ENCODE measurements at places on chromosomes 13 and 19.

DNA sequence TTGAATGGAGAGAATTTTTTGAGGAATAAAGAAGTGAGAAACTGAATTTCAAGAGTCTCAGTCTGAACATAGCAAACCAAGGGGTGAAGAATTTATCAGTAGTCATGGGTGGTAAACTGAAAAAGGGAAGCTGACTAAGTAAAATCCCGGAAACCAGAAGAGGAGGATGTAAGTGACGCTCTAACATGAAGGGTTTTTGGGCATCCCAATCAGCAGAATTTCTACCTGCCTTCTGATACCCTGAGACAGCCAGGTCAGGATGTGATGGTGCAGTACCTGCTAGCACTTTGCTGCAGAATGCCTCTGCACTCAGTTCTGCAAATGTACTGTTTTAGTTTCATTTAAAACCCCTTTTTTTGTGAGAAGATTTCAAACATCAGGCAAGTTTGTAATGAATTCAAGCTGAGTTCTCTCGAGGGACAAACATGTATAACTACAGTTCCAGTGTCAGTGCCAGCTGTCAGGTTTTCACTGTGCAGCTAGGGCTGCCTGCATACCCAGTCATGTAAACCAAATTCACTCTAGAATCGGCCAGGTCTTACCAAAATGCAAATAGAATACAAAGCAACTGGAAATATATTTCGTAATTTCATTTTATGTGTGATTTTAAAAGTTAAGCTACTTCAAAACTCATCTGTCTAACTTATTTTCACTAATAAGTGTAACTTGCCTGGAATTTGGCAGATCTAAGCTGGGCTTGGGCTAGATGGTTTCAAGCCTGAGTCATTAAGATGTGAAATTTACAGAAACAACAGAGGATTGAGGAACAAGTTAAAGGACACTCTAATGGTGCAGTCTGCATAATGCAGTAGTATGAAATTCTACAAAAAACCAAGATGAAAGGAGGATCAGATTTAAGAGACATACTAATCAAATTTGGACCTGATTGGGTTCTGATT is 13.8 kb downstream of the METTL21C start:
- no peak for DNase-seq

DNA sequence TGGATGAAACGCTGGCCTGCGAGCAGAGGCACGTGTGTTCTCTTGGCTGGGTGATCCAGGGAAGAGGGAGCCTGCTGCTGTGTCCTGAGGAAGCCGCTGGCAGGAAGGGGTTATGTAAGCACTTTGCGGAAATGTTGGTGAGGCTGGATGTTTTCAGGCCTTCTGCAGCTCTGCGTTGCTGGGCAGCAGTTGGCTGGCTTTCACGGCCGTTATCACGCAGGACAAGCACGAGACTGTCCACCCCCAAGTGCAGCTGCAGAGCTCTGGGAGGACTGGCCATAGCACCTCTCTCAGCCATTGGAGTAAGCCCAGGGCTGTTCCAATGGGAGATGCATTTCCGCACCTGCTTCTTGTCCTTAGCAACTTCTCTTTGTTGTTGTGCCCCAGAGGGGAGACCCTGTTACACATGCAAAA is 146.9 kb upstream of the SOX21 start:
- no peak for DNase-seq

- no peak for DNase-seq
Observed at GRCh38 chr19:28289295-28290063, 923.5 kb downstream of the UQCRFS1 start.

GRCh38 chr19:56174086-56174485 is 1.7 kb upstream of the GALP start:
- no peak for DNase-seq

DNA sequence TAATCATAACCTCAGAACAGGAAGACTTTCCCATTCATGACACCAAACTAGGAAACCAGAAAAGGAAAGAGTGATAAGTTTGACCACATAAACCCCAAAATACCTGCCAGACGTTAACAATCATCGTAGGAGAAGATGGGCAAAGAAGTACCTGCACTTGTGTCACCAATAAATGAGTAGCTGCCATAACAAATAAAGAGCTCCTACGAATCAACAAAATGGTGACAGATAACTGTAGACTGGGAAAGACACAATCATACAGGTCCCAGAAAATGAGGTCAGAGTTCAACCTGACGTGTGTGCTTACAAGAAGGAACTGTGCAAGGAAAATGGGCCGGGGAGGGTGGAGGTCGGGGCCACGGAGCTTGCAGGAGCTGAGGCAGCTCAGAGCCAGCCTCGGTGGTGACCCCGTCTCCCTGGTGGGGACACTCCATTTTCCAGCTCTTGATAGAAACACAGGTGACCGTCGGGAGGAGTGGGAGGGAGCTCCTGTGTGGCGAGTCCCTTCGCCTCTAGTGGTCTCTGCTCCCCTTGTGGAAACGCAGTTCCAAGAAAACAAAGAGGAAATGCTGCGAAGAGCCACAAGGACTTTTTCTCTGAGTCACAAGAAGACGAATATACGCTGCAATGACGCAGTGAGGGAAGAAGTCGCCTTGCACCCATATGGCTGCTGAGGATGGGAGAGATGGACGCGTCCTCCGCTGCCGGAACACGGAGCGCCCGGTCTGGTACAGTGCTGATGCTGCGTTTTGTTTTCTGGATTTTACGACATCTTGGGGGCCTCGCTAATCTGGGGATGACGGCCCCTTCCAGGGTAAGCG is 9.5 kb downstream of the PIP5K1C start:
- no peak for DNase-seq

GRCh38 chr13:49368688-49369087 is 75.2 kb downstream of the CAB39L start:
- DNase-seq, result no peak

DNA sequence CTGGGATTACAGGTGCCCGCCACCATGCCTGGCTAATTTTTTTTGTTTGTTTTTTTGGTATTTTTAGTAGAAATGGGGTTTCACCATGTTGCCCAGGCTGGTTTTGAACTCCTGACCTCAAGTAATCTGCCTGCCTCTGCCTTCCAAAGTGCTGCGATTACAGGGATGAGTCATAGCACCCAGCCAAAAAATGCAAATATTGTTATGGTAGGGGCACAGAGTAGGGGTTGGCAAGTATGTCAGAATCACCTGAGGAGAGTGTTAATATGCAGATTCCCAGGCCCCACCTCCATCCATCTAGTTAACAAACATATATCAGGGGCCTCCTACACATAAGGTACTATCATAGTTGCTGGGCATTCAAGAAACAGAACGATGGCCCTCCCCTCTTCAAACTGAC is 44.7 kb downstream of the VAV1 start:
- DNase-seq, result no peak

GRCh38 chr19:2061495-2062388 is 10.7 kb upstream of the MKNK2 start:
- DNase-seq, result peak; percentile 99

GRCh38 chr19:36140304-36141038 is 605 bp downstream of the CAPNS1 start:
- DNase-seq, result peak; percentile 33
